NCI-H187 treated with DMSO at 0.1 percent for 48 hours (cell line): ENCODE measurements at places on chromosomes 7 and 10.

- no peak for DNase-seq
Observed at GRCh38 chr7:71095266-71095860, 36.6 kb upstream of the GALNT17 start.

GRCh38 chr7:150755473-150756099 lies 18.4 kb downstream of the GIMAP5 start:
- no peak for DNase-seq

DNA sequence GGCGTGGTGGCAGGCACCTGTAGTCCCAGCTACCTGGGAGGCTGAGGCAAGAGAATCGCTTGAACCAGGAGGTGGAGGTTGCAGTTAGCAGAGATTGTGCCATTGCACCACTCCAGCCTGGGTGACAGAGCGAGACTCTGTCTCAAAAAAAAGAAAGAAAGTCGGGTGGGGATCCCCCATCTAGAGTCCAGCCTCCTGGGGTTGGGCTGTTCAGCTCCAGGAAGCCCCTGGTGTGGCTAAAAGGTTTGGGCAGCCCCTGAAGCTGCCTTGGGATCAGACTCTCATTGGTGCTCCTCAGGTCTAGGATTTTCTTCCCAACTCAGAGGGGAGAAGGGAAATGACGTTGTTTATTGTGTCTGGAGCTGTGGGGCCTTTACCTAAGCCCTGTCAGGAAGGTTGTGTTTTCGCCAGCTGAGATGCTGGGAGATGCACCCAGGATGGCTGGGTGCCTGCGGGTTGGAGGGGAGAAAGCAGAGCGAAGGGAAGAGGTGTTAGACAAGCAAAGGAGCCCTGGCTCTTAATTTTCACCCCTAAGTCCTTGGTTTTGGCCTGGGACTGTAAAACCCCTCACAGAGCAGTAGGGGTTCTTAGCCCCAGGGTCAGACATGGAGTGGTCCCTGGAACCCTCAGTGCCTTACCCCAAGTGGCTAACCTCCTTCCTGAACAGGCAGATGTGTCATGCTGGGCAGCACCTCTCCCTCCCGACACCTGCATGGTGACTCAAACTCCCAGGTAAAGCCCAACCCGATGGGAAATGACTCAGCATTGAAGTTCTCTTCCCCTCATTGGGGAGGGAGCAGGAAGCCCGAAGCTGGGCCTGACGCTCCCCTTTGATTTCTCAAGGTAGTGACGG lies 21.1 kb downstream of the PLAU start:
- no peak for DNase-seq

DNA sequence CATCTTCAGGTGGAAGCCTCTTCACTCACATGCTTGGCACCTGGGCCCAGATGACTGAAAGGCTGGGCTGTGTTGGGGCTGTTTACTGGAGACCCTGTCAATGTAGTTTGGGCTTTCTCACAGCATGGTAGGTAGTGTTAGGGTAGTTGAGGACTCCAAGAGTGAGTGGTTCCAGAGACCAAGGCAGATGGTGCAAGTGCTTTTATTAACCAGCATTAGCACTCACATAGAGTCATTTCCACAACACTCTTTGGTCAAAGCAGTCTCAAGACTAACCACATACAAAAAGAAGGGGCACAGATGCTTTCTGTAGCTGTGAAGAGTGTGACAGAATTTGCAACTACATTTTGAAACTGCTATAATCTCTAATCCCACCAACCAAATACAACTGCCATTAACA lies 135.0 kb downstream of the RTKN2 start:
- no peak for DNase-seq

GRCh38 chr10:51291961-51292360 lies 217.7 kb downstream of the PRKG1 start:
- DNase-seq: no peak

DNA sequence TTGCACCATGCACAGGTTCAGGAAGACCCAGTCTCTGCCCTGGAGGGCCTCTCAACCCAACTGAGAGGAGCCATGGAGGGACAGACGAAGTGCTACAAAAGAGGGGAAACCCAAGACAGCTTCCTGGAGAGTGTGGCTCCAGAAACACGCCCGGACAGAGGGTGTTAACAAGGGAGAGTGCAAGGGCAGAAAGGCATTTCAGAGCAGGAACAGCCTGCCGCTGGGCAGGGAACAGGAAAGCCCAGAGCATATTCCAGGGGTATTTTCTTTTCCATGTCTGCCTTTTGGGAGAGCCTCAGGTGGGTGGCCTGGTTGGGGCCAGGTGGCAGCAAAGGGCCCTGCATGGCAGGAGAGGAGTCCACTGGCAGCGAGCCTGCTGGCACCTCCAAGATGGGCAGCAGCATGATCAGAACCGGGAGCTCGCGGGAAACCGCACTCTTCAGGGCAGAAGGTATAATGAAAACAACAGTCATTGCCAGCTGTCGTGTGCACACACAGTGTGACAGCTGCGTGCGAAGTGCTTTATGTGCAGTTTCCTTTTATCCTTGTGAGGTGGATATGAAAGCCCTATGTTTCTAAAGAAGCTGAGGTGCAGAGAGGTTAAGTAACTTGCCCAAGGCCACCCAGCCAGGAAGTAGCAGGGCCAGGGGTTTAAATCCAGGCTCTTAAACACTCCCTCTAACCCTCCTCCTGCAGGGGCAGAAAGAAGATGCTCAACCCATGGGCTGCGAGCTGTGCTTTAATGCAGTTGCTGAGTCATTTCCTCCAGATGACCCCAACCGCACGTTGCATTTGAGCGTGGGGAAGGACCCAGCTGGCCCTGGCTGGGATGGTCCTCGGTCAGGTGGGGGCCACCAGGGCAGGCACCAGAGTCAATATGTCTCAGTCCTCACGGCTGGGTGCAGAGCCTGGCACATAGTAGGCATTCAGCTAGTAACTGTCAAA lies 128.6 kb downstream of the OAT start:
- no peak for DNase-seq

GRCh38 chr7:55306331-55306730 lies 58.8 kb upstream of the LANCL2 start:
- DNase-seq: no peak

- DNase-seq: no peak
Observed at GRCh38 chr7:7122033-7122478, 60.3 kb upstream of the C1GALT1 start.

DNA sequence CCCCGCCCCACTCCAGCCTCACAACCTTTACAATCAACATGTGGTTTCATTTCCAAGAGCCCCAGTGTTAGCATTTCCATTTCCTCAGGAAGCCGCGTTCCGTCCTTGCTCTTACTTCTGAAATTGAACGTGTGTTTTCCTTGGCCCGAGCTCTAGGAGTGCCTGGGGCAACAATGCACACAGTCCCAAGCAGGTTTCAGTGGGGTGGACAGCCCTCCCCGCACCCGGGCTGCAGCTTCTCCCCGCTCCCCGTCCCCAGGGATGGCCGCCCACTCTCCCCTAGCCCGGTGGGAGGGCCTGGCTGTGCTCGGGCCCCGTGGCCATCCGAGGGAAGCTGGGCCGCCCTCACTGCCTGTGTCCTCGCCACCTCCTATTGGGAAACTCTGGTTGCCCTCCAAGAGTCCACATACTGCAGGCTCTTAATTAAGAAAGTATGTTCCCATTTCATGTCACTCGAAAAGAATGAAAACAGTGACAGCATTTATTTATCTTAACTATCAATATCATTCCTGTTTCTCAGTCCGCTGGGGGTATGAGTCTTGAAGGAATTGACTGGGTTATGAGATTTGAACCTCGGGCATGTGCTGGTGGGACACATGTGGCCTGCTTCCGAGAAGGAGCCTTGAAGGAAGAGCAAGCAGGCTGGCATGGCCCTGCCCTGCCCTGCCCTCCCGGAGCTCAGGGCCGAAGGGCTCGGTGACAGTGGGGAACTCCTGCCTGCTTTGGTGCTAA lies 163.8 kb downstream of the GRK5 start:
- no peak for DNase-seq

- no peak for DNase-seq
Observed at GRCh38 chr7:135160098-135160857, 10.2 kb downstream of the CYREN start.

DNA sequence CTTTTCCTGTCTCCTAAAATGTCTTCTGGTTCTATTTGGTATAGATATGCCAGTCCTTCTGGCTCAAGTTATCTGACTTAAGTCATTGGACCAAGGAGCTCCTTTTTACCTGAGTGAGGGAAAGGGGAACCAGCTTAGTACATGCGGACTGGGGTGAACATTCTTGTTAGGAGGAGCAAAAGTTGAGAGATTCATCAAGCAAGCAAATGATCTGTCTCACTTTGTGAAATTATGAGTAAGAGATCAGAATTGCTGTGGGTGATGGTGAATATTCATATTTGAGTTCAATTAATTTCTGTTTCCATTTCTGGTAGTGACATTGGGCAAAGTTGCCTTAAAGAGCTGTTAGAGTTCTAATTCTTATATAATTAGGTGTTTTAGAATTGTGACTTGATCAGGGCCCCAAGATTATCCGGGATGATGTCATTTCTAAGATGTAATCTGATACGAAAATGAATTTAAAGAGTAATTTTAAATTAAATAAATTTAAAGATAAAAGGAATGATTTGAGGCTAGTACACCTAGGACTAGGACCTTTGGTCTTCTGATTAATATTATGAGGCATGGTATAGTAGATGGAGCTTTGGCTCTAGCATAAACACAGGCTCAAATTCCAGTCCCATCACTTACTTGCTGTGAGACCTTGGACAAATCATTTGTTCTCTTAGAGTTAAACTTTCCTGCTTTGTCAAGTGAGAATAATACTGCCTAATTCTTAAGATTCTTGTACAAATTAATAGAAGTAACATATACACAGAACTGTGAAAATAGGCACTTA lies 60.4 kb upstream of the STRIP2 start:
- DNase-seq: no peak

- DNase-seq: no peak
Observed at GRCh38 chr7:155808549-155809331, 3.5 kb downstream of the SHH start.

GRCh38 chr7:96723622-96724021 lies 14.0 kb upstream of the SEM1 start:
- DNase-seq: no peak

DNA sequence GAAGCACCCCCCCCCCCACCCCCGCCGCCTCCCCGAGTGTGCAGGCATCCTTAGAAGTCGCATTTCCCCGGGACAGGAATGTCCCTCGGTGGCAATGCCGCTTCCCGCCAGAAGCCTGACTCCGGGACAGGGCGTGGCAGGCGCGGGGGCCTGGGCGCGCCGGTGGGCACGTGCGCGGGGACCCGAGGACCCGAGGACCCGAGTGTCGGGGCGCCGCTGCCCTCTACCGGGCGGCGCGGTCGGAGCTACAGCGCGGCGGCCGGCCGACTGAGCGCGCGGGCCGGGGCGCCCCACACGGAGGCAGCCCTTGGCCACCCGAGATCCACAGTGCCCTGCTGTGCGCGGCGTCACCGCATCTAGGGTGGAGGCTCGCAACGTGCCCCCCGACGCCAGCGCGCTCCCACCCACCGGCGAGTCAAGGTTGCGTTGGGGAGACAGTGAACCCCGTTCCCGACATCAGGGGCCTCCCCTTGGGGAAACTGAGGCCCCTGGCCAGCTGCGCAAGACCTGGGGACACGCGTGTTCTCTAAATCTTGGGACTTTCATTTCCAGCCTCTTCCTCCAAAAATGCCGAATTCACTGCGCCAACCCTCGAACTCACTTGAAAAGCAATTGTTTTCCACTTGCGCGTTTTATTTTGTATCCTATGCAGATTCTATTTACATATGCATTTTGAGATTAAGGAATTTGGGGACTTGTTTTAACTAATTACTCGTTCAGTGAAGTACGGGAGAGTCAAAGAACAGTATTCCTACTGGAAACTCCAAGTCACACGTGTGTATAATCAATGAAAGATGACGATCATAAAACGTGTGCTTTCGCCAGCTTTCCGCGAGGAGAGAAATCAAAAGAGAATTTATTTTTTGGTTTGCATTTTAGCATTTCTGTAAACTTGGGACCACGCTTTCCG lies 3.1 kb upstream of the CUX1 start:
- DNase-seq: no peak

DNA sequence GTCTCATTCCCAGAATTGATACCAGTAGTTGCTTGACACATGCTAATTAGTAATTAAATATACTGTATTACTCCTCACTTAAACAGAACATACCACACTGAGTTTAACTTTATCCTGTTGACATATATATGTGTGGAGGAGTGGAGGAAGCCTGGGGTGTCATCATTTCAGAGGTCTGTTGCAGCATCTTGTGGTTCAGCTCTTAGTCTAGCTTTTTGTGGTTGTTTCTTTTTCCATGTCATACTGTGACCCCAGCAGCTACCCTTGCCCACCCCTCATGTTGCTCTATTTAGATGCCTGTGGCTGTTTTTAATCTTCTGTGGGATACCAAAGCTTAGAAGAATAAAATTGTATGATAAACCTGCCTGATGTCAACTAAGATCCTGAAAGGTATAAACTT lies 875.4 kb downstream of the LRMDA start:
- no peak for DNase-seq
